Left colon (tissue), 2 donors: ENCODE measurements at places on chromosomes 12 and 14. TPM values are rescaled to one million over a fixed set of nuclear protein-coding genes. Genes with fewer than 3 reads are reported as not detected.

NR4A1 gene
- 182 TPM for total RNA-seq

PLXNC1 gene
- total RNA-seq, result 11.2 TPM

- DNase-seq, result no peak
These were observed 1.0 kb downstream of the NUP37 start for GRCh38 chr12:102118874-102119273.

STAB2 gene
- total RNA-seq, result 2.0 TPM
